ENCODE measurements at places on chromosomes 3 and 15.
A peak's percentile ranks its signal among the peaks of the same experiment; 100 is the strongest.

- DNase-seq, result peak; percentile 36
These were observed 487.6 kb downstream of the NAALADL2 start for GRCh38 chr3:175346573-175347356.

DNA sequence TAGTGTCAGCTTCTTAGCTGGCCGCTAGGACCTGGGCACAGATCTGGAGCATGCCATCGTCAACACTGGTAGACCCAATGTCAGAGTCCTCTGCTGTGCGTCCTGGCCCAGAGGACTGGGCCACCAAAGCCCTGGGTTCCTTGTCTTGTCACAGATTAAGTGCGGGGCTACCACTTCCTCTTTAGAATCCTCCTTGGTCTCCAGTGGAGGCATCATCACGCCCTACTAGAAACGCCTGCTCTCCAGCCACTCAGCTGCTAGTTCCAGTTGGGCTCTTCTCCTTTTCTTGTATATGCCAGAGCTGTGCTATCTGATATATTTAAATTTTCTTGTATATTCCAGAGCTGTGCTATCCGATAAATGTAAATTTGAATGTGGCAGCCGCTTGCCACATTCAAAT lies 11.2 kb downstream of the PPCDC start:
- DNase-seq, result no peak

GRCh38 chr3:174957081-174957480 lies 97.9 kb downstream of the NAALADL2 start:
- no peak for DNase-seq

- no peak for DNase-seq
These were observed 2.1 kb upstream of the FURIN start for GRCh38 chr15:90866161-90866715.

- no peak for DNase-seq
These were observed 5.1 kb downstream of the RBP1 start for GRCh38 chr3:139534455-139534812.

DNA sequence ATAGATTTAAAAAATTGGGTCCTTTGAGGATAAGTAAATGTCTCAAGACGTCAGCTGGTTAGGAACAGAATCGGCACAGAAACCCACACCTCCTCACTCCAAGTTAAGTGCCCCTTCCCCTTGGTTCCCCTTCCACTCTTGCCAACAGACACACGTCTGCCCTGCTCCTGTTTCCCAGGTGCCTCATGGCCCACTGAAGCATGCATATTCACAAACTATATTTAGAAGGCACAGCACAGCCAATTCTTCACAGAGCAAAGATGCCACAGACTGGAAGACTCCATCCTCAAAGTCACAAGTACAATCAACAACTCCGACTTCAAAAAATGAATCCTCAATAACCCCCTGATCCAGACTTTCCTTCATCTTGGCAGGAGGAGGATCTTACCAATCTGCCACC lies 295.4 kb upstream of the NR2F2 start:
- no peak for DNase-seq

GRCh38 chr15:35020974-35021373 lies 32.9 kb upstream of the ZNF770 start:
- DNase-seq, result no peak

GRCh38 chr3:124441766-124442165 lies 288.5 kb upstream of the UMPS start:
- no peak for DNase-seq

DNA sequence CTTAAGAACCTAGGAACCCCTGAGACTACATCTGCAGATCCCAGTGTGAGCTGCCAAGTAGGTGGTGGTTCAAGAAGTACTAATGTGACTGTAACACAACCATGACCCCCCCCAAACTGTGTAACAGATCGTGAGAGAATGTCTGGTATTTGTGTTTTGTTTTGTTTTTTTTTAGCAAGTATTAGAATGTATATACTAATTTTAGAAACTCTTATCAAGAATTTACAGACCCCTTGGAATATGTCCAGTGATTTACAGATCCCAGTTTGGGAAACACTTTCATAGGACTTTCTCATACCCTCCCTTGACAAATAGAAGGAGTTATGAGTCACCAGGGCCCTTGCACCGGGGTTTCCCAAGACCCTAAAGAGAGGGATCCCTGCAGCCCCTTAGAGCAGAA lies 79.8 kb downstream of the SEMA5B start:
- DNase-seq, result no peak

DNA sequence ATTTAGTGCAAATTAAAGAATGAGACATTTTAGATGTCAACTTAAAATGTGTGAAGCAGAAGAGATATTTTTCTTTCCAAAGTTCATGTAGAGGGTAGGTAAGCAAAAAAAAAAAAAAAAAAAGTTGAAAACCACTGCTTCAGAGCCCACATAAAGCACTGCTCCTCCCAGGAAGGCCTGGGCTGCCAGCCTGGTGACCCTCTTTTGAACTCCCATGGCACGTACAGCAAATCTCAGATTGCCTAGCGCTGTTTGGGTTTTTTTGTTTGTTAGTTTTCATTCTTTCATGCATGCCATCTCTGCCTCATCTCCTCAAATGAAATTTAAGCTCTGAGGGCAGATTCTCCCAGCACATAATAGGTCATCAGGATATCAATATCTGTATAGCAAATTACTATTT lies 120.1 kb downstream of the SRGAP3 start:
- no peak for DNase-seq

DNA sequence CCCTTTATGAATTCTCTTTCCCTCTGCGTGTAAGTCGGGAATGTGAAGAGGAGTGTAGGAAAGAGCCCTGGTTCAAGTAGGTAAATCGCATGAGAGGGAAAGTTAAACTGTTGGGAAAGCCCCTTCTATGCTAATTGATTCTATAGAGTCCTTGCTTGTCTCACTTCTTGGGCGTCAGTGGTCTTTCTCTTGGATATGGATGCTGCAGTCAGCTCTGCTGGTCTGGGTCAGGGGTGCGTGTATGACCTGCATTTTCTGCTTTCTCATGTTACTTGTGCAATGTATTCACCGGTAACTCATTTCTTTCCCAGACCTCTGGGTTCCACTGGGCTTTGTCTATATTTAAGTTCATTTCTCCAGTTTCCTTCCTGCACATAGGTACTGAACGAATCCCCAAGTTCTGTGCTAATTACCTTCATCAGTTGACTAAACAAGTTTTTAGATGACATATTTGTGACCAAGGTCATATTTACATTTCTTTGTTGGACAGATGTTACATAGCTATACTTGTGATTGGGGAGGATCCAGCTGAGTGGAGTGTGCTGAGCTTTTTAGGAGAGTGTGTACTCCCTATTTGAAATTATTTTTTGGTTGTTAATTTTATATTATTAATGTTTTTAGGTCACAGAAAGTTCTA lies 1.4 kb downstream of the SETD5 start:
- peak; percentile 41 for DNase-seq

GRCh38 chr3:128616516-128617269 lies 33.9 kb downstream of the RPN1 start:
- no peak for DNase-seq

DNA sequence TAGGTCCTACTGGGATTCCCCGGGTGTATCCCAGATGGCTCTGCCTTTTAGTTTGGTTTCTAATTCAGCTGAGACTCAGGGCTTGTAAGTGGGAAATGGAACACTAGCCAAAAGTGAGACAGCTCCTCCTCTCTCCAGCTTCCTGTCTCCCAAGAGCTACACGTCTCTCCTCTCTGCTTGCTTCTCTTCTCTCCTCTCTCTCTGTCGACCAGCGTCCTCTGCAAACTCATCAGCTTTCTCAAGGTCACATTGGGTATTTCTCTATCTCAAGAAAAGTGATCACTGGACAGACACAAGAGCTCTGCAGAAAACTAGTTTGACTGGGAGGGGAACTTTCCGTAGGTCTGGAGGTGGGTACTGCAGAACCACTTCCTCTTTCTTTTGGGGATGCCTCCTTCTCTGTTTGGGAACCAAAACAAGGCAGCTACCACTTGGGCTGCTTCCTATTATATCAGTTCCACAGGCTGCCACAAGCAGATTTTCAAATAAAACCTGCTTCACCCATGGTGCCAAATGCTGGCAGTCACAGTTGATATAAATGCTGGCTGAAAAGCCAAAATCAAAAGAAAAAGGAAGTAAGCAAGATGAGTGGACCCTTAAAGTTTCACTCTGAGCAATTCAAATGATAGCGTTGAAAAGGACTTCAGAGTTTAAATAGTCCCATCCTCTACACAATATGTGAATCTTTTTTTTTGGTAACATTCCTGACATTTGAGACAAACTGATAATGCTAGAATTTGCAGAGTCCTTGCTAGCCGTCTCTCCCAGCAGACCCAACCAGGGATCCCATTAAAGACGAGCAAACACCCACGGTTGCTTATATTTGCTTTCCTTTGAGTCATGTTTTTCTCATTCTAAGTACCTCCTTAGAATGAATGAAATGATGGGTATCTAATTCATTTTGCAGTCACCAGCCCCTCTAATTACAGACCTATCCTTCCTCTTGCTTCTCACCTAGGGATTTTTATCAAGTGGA lies 7.2 kb upstream of the DYNC1LI1 start:
- peak; percentile 81 for DNase-seq

- no peak for DNase-seq
These were observed 14.9 kb downstream of the GRAMD2A start for GRCh38 chr15:72182673-72183072.

GRCh38 chr3:22045882-22046281 lies 294.9 kb upstream of the ZNF385D start:
- DNase-seq, result no peak

DNA sequence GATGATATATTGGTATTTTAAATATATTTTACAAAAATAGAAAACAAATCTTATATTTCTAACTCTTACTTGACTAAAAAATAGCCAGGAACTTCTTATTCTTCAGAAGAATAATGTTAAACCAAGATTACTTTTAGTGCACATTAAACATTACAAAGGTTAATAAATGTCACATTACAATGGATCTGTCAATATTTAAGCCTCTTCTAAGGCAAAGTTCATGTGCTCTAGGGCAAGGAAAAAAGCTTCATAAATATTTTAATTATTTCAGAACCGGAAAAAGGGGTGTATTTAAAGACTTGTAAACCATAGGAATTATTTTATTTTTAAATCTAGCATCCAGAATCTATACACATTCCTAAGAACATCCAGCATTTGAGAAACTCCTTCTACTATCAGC lies 166.9 kb upstream of the ROBO2 start:
- DNase-seq, result no peak

GRCh38 chr3:5140230-5140621 lies 18.1 kb downstream of the ARL8B start:
- DNase-seq, result no peak

DNA sequence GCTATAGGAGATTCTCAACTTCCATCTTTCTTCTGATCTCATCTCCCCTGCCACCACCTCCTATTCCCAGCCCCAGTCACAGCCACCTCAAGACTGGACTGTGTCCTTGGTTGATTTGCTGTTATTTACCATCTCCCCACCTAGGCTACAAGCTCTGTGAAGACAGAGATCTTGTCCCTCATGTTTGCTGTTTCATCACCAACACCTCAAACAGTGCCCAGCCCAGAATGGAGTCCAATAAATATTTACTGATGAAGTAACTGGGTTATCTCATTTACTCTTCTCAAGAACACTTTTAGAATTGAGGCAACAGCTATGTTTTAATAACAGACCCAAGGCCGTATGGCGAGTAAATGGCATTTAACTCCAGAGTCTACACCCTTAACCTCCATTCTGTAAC lies 29.1 kb upstream of the ARHGEF3 start:
- no peak for DNase-seq

DNA sequence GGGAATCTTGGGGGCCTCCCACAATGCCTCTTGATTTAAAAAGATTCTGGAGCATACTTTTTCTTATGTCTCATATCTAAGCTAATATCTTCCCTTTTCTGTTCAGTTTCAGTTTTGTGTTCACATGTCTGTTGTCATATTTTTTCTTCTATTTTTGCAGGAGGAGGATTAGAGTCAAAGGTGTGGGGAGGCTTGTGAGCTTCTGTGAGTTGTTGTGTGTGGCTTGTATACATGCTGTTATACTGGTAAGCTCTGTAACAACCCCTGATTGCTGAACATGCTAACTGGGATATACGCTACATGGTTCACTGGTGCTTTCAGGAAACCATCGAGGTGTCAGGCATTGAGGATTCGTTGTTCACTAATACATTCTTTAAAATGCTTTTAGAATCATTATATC lies 83.5 kb downstream of the SLC25A26 start:
- no peak for DNase-seq

GRCh38 chr3:61369678-61370077 lies 118.4 kb upstream of the FHIT start:
- DNase-seq, result no peak

GRCh38 chr3:37993820-37994638 lies 3.4 kb downstream of the VILL start:
- no peak for DNase-seq

- no peak for DNase-seq
These were observed 11.6 kb upstream of the SCAMP5 start for GRCh38 chr15:74983725-74984231.

DNA sequence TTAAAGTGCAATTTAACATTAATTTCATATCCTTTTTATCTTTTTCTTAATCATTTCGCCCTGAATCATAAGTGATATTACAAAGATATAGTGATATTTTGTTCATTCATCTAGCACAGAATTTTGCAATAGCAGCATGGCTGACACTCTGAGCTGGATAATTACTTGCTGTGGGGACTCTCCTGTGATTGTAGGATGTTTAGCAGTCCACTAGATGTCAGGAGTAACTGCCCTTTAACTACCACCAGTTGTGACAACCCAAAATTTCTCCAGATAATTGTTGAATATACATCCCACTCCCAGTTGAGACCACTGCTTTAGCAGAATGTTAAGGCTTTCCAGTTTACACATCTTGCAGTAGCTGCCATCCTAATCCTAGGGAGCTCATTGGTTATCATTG lies 196.8 kb upstream of the MBNL1 start:
- peak; percentile 22 for DNase-seq

DNA sequence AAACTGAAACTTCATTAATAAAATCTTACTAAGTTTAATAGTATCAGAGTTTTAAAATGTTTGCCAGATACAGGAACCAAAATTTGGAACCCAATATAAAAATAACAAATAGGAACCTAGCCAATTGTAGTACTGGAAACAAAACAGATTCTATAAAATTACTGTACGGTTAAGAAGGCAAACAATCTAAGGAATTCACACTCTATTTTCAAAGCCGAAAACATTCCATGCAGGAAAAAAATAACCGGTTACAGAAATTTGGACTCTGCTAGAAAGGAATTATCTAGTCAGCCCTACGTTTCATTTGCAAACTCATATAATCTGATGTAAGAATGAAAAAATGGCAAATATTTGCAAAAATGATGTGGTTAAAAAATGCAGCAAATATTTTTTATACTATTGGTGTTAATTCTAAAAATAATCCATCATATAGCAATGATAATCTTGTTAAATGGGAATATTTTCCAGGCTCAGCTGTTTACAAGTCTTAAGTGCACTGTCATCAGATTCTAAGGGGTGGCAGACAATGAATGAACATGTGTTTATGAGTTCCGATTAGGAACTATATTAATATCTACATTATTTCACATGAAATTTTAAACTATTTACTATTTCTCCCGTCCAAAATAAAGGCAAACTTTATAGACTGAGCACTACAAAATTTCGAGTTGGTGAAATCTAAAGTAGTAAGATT lies 58.1 kb downstream of the DCBLD2 start:
- DNase-seq, result no peak

Data from pons (tissue), 1 donor.